EH (cell line): ENCODE measurements at places on chromosomes 7 and 10.

GRCh38 chr10:5776881-5777197, 36.4 kb downstream of the GDI2 start:
- DNase-seq = peak; percentile 86

- peak; percentile 77 for DNase-seq
These were observed 166.1 kb downstream of the ST7 start for GRCh38 chr7:117119192-117119924.

DNA sequence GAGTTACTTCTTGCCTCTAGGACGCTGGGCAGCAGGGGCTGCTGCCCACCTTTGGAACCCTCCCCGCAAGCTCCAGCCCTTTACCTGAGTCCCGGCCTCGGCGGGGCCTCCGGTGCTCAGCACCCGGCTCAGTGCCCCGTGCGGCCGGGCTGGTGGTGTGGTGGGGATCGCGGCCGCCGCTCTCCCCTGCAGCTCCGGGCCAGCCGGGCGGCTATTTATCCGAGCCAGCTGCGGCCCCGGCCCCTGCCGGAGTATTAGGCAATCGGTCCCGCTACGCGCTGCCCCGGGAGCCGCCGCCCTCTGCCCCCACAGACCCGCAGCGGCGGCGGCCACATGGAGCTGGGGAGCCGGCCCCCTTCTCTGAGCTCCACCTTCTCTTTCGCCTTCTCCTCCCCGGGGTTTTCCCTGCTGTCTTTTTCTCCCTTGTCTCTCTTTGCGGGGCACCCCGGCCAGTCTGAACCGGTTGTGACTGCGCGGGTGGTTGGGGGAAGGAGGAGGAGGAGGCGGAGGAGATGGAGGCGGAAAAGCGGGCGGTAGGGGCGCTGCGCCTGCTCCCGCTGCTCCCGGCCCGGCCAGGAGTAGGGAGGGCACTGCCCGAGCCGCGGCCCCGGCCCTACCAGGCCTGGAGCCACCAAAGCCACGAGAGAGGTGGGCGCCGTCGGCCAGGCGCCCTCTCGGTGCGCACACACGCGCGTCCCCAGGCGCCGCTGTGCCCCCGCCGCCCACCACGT, at the start of gene SLC16A9:
Gene SLC16A9 (minus strand): TSS at position 456 of the 731 bp plus-strand sequence. CDS start 25,559 bp downstream, outside the sequence.
- DNase-seq = peak; percentile 27

- DNase-seq = no peak
These were observed 191.2 kb upstream of the KLF6 start for GRCh38 chr10:3976171-3976570.

- DNase-seq = peak; percentile 68
These were observed 5.7 kb downstream of the CYP17A1 start for GRCh38 chr10:102831322-102832071.

DNA sequence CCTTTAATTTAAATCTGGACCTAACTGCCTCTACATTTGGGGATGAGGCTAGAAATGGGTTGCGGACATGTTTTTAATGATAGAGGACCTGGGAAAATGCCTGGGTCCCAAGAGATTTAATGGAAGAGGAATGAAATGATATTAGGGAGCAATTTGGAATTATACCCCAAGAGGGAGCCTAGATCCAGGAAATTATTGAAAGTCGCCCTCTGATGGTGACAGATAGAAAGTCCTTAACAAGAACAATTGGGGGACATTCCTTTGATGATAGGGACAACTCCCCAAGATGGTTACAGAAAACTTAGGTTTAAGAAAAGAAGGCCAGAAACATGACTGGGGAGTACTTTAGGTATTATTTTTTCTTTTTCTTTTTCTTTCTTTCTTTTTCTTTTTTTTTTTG, 9.5 kb upstream of the TSGA13 start:
- DNase-seq = peak; percentile 56

DNA sequence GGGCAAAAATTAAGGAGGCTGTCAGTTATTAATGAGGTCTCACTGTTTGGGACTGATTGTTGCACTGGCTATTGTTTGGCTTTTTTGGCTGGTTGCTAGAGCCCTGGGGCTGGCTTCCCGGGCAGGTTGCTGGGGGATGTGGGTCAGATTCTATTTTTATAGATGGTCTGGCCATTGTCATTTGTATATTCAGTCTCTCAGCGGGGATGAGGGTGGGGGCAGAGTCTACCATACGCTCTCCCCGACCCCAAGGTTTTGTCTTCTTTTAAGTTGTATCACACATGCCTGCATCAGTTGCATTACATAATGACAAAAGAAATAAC, 84.3 kb upstream of the GRB10 start:
- DNase-seq = no peak

GRCh38 chr7:33432821-33433220, 303.5 kb downstream of the BBS9 start:
- DNase-seq = no peak

DNA sequence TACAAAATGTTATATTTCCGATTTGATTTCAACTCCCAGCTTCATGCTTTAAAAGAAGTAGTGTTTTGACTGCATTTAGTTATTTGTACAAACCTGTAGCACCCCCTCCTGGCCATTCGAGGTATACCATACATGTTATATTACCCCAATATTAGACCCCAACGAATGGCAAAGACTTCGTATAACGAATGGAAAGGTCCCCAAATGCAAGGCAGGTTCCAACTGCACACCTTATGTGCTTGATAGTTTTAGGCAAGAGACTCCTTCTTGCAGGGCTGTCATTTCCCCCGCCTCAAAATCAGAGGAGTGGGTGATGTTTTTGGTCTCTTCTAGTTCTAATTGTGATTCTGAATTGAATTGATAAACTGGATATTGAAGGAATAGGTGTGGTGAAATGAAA, 101.1 kb upstream of the TARP start:
- peak; percentile 28 for DNase-seq

GRCh38 chr7:90715067-90715466, 118.9 kb downstream of the CDK14 start:
- no peak for DNase-seq

DNA sequence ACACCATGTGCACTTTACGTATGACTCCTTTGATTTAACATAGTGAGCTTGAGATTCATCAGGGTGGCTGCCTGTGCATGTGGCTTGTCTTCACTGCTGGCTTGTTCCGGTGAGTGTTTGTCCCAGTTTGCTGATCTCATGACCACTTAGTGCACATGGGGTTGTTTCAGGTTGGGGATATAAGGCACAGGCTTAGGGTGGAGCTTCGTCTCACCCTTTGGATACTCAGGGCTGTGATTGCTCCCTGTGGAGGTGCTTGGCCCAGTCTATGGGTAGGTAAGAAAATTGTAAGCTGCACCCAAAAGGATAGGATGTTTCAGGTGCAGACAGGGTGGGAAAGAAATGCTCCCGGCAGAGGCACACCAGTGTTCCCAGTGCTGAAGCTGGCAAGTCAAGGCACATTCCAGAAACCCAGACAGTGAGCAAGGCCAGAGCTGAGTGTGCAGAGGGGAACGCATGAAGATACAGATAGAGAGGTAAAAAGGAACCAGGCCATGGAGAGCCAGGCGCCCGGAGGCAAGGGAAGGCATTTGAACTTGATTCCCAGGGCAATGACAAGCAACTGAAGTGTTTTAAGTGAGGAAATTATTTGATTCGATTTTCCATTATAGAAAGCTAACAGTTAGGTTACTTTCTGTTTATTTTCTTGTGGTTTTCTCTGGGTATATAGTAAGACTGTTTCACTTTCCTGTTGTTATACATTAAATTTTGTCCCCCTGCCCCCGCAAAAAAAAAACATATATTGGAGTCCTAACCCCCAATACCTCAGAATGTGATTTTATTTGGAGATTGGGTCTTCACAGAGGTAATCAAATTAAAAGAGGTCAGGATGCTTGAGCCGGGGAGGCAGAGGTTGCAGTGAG, 289.8 kb upstream of the KLF6 start:
- peak; percentile 78 for DNase-seq

- no peak for DNase-seq
These were observed 976.3 kb upstream of the LRRTM3 start for GRCh38 chr10:65949526-65949925.

- no peak for DNase-seq
These were observed 36.1 kb downstream of the GRK5 start for GRCh38 chr10:119243488-119243887.

- DNase-seq = peak; percentile 95
These were observed 11.5 kb upstream of the AKR1B10 start for GRCh38 chr7:134515569-134516468.

- DNase-seq = no peak
These were observed 164.4 kb downstream of the GLRX3 start for GRCh38 chr10:130300608-130301020.

DNA sequence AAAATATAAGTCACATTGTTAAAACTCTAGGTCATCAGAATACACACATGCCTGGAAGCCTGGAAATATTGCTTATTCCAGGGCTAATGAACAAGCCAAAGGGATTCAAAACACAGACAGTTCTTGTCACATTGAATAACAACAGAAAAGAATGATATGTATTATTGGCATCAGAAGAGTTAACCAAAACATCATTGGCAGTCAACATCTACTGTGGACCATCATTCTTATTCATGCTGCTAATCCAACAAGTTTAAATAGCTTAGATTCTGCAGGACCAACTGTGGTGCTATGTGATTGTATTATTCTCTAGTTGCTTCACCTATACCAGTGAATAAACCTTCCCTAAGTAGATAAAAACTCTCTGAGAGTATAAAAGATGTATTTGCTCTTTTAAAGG, 198.3 kb downstream of the NEBL start:
- DNase-seq = no peak

- DNase-seq = no peak
These were observed 203.9 kb upstream of the PCLO start for GRCh38 chr7:83366629-83367028.

- no peak for DNase-seq
These were observed 130.5 kb downstream of the CUX1 start for GRCh38 chr7:101947899-101948298.

- no peak for DNase-seq
These were observed at the start of gene TNRC18 for GRCh38 chr7:5423306-5423975. Gene TNRC18 (minus strand): TSS chr7:5423834. CDS start chr7:5421246, 2,588 bp downstream.

GRCh38 chr7:113421696-113422330, 303.5 kb upstream of the SMIM30 start:
- peak; percentile 78 for DNase-seq
